ENCODE measurements at places on chromosomes 7 and 10.

DNA sequence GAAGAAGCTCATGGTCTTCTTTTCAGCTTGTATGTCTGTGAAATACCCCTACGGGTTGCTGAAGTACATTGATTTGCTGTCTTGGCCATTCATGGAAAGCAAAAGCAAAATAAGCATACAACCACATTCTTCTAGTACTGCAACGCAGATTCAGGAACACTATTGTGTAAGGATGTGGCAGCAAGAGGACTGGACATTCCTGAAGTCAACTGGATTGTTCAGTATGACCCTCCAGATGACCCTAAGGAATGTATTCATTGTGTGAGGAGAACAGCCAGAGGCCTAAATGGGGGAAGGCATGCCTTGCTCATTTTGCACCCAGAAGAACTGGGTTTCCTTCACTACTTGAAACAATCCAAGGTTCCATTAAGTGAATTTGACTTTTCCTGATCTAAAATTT, 133.4 kb upstream of the ANKRD1 start:
- no peak for DNase-seq

GRCh38 chr10:32461203-32461602, 15.3 kb downstream of the CCDC7 start:
- no peak for DNase-seq

GRCh38 chr7:26691886-26692285, 172.5 kb downstream of the SKAP2 start:
- DNase-seq: no peak

- DNase-seq: no peak
Observed at GRCh38 chr7:32506266-32507054, 11.2 kb downstream of the AVL9 start.

DNA sequence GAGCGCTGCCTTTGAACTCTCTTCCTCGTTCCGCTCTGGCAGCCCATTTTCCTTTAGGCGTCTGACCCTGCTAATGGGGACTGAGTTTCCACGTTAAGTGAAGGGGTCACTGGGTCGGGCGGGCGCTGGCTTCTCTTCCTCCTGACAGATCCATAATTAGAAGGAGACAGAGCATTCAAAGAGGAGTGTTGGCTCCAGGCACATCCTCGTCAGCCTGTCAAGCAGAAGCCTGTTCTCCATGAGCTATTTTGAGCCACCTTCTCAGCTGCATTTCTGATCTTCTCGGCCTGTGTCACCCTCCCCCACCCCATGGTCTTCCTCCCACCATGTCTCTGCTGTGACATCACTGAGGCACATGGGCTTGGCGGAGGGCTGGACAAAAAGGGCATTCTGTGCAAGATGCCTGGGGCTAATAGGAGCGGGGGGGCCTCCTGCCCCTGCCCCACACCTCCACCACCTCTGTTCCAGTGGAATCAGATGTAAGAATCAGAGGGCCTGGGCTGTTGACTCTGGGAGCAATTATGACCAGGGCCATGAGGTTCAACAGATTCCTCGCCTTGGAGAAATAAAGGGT, 248.1 kb downstream of the PLXNA4 start:
- no peak for DNase-seq

DNA sequence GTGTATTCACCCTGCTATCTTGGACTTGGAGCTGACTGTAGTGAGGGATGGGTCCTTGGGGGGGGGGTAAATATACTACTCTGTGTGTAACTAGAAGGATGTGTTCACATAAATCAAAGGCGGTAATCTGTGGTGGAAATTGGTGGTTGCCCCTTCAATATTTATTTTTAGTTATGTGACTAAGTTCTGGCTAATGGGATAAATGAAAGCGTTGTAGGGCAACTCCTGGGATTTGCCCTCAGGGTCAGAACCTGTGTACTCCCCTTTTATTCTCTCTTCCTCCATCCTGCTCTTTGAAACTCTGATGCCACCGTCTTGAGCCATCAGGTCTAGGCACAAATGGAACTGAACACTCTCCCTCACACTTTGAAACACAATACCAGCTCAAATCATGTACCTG, 24.3 kb upstream of the ST7 start:
- DNase-seq: no peak

GRCh38 chr7:44541028-44541869, at the start of gene NPC1L1:
NPC1L1 (minus strand) TSS chr7:44541330; CDS start chr7:44541259, 71 bp downstream.
- DNase-seq: no peak

All from D721Med (cell line).